ENCODE measurements at places on chromosomes 1 and 21. TPM values are rescaled to one million over a fixed set of nuclear protein-coding genes. Genes with fewer than 3 reads are reported as not detected.

Gene HLX
- total RNA-seq, result not detected

Gene FLG2
- not detected for total RNA-seq

Gene OPTC
- not detected for total RNA-seq

Gene NR5A2
- total RNA-seq, result not detected

Gene XCL2
- not detected for total RNA-seq

Gene ALX3
- not detected for total RNA-seq

Gene MSH4
- total RNA-seq, result 0.25 TPM

Gene LY9
- total RNA-seq, result 76.3 TPM

Gene TMEM54
- total RNA-seq, result not detected

Gene MANEAL
- 0.99 TPM for total RNA-seq

Gene RXFP4
- not detected for total RNA-seq

Gene DLGAP3
- 0.31 TPM for total RNA-seq

Gene DUSP10
- 20.4 TPM for total RNA-seq

Gene PODN
- not detected for total RNA-seq

Gene AMY2A
- total RNA-seq, result not detected

Gene ELAPOR1
- total RNA-seq, result 2.3 TPM

Gene KLHDC8A
- total RNA-seq, result not detected

Gene E2F2
- 54.5 TPM for total RNA-seq

Gene CRYBG2
- 1.4 TPM for total RNA-seq

Gene PLPPR4
- total RNA-seq, result not detected

Gene MAST2
- total RNA-seq, result 19.6 TPM

Gene TBX19
- total RNA-seq, result 1.6 TPM

Gene BRDT
- not detected for total RNA-seq

Gene FNDC5
- not detected for total RNA-seq

Gene PRRX1
- not detected for total RNA-seq

Gene SPSB1
- total RNA-seq, result 2.9 TPM

Gene FMN2
- not detected for total RNA-seq

Gene NMNAT2
- total RNA-seq, result 0.05 TPM

Gene CYP4A22
- total RNA-seq, result not detected

Gene AQP10
- total RNA-seq, result not detected

Gene GFI1
- total RNA-seq, result 41.3 TPM

Data from activated naive CD4-positive, alpha-beta T cell treated with anti-CD3 and anti-CD28 coated beads, Interleukin-2, amount 10 ng/mL, durations not matched to agents 5 hours and 36 hours (primary cell).